ENCODE measurements at places on chromosomes 2 and 18.

DNA sequence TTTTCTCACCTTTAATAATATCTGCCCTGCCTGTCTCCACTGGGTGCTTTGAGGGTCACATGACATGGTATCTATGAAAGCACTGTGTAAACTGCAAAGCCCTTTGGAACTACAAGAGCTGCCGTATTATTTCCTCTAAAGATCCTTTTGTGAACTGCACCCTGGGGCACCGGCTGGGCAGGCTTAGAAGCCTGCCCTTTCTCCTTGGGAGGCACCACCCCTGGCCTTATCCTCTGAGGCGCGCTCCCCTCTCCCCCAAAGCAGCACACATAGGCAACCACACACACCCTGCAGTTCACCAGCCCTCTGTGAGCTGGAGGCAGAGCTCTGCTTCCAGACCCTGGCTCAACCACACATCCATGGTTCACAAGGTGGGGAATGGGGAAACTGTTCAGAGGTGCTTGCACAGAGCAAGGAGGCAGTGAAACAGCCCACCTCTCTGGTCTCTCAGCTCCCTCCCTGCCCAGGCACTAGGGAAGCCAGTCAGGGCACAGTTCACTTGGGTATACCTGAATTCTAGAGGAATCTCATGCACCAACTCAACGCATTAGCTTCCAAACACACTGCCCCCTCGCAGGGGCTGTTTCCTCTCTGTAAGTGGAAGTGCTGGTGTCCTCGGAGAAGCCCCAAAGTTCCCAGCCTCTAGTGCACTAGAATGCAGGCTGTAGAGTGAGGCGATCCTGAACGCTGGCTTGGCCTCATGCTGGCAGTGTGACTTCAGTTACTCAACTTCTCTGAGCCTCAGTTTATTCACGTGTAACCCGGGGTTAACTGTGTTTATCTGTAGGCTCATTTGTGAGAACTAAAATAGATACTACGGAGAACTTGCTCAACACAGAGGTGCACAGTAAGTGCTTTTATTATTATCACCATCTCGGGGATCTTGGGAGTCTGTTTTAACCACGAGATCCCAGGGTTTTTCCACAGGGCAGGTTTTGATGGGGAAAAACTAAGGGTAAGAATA lies 11.0 kb downstream of the SIGLEC15 start:
- DNase-seq: no peak

DNA sequence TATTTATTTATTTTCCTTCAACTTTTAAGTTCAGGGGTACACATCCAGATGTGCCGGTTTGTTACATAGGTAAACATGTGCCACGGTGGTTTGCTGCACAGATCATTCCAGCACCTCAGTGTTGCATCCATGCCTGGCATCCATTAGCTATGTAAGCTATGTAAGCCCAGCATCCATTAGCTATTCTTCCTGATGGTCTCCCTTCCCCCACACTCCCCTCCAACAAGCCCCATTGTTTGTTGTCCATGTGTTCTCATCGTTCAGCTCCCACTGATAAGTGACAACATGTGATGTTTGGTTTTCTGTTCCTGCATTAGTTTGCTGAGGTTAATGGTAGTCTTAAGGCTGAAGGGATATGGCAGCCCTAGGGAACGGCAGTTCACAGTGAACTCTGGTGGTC lies 203.4 kb downstream of the CTNNA2 start:
- DNase-seq: no peak

GRCh38 chr18:24426398-24427294 lies at the start of gene IMPACT:
Gene IMPACT, plus strand, starts transcription at chr18:24426670. Its CDS starts 87 bp downstream, at chr18:24426757.
- peak; percentile 69 for DNase-seq

- peak; percentile 24 for DNase-seq
Observed at GRCh38 chr18:40355726-40356125, 1599.3 kb upstream of the PIK3C3 start.

DNA sequence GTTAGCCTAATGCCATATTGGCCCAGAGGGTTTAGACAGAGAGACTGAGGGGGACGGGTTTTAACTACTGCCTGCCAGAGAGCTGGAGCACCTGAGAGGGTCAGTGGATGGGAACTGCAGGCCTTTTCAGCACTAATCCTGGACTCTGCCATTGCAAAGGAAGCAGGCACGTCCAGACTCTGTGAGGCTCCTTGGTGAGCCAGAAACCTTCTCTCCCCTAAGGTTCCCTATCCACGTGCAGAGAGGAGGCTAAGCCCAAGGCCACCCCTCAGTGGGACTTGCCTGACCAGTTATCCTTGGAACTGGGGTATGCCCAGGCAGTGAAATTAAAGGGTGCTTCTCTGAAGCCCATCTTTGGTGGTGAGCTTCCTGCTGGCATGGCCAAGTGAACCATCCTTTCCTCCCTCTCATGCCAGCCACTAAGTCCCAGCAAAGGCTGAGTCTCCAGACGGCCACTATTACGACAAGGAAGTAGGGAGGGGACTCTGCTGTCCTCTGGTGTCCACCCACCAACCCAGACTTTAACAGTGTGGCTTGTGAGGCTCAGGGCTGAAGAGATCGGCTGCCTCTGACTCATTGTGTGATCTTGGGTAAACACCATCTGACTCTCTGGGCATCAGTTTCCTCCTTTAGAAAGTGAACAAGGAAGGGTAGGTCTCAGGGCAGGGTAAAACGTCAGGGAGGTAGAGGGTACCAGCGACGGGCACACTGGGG lies 3.9 kb upstream of the MLPH start:
- peak; percentile 60 for DNase-seq

DNA sequence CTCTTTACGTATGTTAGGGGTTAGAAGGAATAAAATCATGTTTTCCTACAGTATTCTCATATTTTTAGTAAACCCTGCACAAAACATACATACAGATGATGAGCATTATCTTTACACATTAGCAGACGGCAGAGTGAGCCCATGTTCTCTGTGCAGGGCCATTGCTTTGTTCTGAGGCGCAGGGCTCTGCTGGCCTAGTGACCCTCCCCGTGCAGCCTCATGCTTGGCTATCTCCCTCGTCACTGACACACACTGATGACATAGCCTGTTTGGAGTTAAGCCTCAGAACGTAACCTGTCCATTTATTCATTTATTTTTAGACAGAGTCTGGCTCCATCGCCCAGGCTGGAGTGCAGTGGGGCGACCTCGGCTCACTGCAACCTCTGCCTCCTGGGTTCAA lies 115.9 kb upstream of the FOSL2 start:
- no peak for DNase-seq

GRCh38 chr2:5740053-5740452 lies 47.9 kb downstream of the SOX11 start:
- DNase-seq: no peak

- DNase-seq: no peak
Observed at GRCh38 chr2:45450634-45451033, 160.4 kb downstream of the SRBD1 start.

DNA sequence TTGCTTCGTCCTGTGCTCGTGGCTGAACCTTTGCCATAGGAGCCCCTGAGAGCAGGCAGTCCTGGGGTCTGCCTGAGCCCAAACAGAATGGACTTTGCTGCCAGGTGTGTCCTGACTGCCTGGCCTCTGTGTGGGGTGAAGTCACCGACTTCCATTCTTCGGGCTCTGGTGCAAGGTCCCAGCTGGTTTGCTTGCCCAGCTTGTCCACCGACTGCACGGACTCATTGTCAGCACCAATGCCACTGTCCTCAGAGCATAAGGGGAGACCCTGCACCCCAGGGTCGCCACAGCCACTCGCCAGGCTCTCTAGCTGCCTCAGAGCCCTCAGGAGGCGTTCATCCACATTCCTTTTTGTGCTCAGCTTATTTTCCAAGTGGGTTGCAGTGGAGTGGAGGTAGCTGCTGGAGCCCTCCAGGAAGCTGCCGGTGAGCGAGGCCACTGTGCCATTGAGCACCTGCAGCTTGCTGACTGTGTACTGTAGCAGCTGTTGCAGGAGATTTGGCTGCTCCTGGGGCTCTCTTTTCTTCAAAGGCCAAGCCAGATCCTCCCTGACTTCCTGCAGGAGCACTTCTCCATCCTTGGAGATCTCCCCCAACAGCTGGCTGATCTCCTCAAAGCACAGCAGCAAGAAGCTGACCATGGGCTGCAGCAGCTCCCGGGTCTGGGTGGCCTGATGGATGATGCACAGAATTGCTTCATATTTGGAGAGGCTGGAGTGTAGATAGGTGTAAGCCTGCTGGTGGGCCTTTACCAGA lies 1.2 kb downstream of the PCARE start:
- DNase-seq: no peak

DNA sequence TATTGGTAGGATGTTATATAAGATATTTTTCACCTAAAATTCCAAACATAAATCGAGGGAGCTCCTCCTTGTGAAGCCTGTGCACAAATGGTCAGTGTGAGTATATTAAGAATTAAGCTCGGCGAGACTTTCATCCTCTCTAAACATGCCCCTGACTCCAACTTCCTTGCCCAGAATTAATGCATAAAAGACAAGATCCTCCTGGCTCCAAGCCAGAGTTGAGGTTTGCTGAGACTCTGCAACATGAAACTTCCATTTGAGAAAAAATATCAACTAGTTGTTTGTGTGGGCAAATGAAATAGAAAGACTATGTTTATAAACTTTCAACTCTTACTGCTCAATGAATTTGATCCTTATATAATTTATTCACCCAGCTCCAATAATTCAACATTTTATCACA lies 68.1 kb downstream of the CCDC178 start:
- DNase-seq: no peak

DNA sequence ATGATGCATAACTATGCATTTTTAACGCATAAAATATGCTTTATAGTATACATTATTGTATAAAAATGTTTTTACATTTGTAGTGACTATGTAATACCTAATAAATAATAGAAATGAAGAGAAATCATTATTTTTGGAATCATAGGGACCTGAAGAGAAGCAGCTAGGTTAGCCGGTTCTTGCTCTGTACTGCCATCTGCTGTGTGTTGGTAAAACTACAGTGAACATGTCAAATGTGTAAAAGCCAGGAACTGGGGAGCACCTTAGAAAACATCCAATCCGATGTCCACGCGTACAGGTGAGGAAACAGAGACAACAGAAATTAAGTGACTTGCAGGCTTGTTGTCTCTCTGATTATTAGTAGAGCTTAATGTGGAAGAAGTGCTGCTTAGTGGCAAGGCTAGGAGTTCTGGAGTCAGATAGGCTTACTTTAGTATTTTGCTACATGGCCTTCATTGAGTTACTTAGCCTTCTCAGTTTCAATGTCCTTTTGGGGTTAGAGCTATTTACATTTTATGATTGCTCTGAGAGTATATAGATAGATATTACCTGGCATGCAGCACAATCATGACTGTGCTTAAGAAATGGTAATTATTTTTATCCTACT lies 386.5 kb downstream of the DLGAP1 start:
- DNase-seq: peak; percentile 45

DNA sequence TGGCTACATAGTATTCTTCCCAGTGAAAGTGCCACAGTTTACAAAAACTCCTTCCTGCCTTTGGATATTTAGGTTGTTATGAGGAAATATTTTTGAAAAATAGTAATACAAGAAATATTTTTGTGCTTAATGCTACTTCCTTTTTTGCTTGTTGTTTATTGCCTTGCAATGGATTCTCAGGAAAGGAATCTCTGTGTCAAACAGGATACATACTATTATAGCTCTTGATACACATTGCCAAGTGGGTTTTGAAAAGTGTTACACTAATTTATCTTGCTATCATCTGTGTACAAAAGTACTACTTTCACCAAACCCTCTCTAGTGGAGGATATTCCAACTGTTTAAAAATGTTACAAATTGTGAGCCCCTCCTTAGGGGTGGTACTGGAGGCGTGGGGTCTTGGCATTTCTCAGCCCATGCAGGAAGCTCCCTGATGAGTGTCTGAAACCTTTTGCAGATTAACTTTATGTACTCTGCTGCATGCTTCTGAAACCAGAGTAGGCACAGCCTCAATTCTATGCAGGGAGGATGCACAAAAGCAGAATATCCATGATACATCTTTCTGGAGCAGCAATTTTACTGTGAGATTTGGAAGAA lies 54.5 kb downstream of the EVA1A start:
- DNase-seq: no peak

GRCh38 chr2:43292851-43293743 lies 66.7 kb upstream of the ZFP36L2 start:
- DNase-seq: peak; percentile 51

GRCh38 chr2:12317286-12317685 lies 399.4 kb upstream of the TRIB2 start:
- no peak for DNase-seq

- DNase-seq: peak; percentile 54
Observed at GRCh38 chr2:160510617-160511016, 17.0 kb upstream of the RBMS1 start.

- peak; percentile 91 for DNase-seq
Observed at GRCh38 chr2:190530248-190530900, 4.1 kb downstream of the NEMP2 start.

- no peak for DNase-seq
Observed at GRCh38 chr2:65711863-65712262, 279.5 kb upstream of the SPRED2 start.

DNA sequence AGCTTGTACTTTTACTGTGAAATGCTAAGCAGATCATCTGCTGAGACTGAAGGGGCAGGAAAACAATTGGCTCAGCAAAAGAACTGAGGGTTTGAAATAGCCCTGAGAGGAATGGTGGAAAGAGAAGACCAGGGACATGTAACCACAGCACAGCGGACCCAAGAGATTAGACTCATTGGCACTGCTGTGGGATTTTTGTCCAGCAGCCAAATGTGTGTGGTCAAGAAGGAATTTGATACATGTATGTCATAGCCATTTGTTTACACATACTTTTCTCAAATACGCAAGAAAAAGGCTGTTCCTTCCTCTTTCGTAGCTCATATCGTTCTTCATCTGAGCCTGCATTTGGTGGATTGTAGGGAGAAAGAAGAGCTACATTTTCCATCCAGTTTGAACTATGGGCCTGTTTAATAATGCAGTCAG lies 73.8 kb downstream of the TRABD2A start:
- peak; percentile 99 for DNase-seq

DNA sequence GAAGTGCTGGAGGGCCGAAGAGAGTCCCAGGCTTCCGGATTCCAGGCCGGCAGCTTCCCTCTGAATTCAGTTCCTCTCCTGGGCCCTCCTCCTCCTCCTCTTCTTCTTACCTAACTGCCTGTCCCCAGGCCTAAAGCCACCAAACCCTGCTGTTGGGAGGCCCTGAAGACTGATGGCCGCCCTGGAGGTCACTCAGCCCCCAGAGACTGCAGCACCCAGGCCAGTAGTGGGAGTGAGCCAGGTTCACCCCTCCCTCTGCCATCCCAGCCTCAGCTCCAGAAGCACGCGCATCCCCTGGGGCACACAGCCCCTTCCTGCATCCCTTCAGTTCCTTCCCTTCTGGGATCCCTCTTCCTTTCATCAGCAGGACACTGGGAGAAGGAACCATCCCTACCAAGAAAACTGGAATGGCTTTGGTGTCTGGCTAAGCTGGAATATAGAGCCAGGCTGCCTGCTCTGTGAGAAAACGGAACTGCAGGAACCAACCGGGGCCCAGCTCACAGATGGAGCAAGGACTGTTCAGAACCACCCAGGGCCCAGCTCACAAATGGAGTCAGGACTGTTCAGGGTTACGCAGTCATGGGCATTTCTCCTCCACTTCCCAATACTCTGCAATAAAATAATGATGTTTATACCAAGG lies 127.4 kb downstream of the NDUFA10 start:
- no peak for DNase-seq

DNA sequence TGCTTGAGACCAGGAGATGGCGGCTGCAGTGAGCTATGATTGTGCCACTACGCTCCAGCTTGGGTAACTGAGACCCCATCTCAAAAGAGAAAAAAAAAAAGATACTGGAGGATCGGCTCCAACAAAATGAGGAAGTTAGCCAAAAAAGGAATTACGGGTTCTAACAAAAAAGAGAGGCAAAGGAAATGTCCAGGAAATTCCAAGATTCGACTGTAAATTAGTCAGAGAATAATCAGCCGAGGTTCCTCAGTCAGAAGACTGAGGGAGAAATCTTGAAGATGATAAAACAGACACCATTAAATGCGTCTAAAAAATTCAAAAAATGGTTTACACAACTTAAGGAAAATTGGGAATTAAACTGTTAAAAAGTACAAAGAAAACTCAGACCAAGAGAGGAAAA lies 89.5 kb downstream of the AAK1 start:
- no peak for DNase-seq

Data from amniotic epithelial cell (primary cell).